ENCODE measurements at places on chromosomes 12 and 14.
A peak's percentile ranks its signal among the peaks of the same experiment; 100 is the strongest.

- no peak for DNase-seq
Measured at GRCh38 chr12:22408610-22409376, 74.3 kb upstream of the ST8SIA1 start.

- DNase-seq: no peak
Measured at GRCh38 chr14:38799671-38800070, 303.4 kb downstream of the SEC23A start.

DNA sequence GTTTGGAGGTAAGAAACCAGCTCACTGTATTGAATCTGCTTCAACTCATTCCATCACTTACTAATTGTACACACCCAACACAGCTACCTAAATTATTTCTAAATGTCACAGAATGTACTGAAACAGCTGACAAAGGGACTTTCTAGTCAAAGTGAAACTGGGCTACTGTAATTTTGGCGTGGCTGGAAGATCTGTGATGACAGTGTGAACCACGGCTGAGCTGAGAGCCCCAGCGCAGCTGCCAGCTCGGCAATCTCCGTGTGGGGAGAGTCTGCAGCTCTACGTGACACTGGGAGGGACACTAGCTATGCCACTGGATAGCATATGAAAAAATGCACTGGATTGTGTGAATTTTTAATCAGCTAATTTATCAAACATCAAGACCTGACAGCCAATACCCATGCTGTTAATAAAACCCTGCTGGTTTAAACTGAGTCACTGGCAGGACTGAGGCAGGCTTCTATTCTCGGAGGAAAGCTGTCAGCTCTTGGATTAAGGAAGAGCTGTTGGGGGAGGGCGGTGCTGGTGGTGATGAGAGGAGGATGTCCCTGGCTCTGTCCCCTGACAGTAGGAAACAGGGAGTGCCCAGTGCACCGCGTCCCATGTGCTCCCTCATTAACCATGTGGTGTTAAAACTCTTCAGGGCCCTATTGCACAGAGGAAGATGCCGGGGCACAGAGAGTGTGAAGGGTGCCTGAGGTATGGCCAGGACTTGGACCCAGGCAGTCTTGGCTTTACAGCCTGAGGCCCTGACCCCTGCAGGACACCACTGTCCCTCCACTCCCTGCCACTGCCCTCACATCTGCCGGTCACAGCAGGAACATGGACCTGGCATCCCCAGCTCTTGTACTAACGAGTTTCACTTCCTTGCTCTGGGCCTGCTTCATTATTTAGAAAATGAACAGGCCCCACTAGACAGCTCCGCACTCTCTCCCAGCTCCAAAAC, 13.3 kb downstream of the SLC15A4 start:
- DNase-seq: no peak

DNA sequence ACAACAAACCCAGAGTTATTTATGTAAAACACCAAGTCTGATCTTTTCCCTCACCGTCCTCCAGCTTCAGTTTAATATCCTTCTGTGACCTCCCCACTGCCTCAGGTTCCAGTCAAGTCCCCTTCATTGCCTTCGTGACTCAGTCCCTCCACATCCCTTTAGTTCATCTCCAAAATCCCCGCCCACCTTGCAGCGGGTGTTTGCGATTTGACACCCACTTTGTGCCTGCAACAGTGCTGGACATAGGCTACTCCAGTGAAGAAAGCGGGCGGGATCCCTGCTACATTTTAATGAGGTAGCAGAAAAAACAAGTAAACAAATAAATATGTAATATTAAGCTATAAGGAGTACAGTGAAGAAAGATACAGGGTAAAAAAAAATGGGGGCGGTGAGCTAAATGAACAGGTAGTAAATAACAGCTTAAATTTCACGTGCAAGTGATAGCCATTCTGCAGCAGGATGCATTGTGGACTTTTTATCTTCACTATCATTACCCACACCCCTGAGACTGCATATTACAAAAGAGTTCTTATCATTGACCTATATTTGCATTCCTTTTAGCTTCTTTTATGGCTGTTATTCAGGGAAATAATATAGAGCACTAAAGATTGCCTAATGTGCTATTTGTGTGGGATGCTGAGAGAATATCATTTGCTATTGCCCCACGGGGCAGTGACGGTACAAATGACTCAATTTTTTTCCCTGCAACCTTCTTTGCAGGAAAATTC, 222.8 kb upstream of the NUDT4 start:
- no peak for DNase-seq

- DNase-seq: peak; percentile 58
Measured at GRCh38 chr12:78886719-78887407, 22.3 kb downstream of the SYT1 start.

DNA sequence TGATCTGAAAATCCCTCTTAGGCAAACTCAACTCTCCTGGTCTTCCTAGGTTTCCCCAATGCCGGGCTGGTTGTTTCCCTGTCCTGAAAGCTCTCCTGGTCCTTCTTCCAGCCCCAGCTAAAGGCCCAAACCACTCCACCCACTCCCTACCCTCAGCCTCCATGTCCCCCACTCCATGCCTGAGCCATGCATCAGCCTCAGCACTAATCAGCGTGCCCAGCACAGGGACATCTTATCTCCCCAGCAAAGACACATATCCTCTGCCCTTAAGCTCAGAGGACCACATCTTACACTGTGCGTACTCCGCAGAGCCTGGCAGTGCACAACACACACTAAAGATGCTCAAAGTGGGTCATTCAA, 25.9 kb downstream of the ACTN1 start:
- DNase-seq: no peak

GRCh38 chr12:97323154-97323553, 139.4 kb upstream of the RMST start:
- no peak for DNase-seq

DNA sequence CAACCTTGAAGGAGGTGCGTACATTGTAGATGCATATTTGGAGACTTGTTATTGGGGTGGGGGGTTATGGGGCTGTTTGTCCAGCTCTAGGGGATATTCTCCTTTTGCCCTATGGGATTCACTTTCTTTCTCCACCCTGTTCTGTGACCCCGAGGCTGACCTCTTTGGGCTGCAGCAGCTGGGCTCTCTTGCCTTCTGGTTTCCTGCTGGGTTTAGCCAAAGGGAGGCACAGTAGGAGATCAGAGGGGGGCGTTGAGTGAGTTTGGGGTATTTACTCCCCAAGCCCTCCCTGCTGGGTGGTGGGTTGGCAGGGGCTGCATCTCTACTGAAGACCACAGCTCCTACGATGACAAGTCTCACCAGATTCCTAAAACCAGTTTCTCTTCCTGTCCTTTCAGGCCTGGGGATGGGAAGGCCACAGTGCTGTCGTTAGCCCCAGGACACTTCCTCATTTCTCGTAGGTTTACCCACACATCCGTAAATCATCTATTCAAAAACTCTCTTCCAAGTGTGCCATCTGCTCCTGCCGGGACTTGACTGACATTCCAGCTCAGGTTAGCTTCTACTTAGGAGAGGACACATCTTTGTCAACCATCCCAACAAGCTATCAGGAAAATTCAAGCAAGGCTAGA, 127.1 kb downstream of the TMEM30B start:
- no peak for DNase-seq

DNA sequence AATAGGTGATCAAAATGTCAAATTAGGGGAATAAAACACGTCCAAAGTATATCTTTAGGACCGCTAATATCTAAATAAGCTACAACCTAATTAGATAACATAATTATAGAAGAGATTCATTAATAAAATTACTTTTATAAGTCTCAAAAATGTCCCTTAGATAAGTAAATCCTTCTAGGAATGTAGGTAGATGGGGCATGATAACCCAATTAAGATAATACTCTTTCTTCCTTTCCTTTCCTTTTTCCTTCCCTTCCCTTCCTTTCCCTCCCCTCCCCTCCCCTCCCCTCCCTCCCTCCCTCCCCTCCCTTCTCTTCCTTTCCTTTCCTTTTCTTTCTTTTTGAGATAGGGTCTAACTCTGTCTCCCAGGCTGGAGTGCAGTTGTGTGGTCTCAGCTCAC, 11.0 kb upstream of the SLC2A3 start:
- no peak for DNase-seq

DNA sequence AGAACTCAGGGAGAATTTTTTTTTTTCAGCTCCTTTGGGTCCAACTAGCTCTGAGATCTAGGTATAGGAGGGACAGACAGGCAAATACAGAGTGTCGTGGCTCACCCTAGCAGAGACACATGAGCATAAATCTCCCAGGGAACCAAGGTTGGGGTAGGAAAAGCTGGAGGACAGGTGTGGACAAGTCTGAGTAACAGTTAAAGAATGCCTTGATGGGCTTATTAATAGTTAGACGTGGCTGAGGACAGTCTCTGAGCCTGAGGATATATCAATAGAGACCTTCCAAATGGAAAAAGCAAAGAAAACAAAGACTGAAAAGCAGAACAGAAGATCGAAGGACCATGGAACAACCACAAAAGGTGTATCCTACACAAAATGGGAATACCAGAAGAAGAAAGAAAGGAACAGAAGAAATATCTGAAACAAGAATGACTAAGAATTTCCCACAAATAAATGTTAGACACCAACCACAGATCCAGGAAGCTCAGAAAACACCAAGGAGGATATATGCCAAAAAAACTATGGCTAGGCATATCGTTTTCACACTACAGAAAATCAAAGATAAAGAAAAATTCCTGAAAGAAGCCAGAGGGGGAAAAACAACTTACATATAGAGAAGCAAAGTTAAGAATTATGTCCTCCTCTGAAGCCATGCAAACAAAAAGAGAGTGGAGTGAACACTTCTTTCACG, 80.9 kb downstream of the PTPRB start:
- DNase-seq: peak; percentile 59

GRCh38 chr14:47365233-47365632, 310.2 kb downstream of the MDGA2 start:
- DNase-seq: no peak

DNA sequence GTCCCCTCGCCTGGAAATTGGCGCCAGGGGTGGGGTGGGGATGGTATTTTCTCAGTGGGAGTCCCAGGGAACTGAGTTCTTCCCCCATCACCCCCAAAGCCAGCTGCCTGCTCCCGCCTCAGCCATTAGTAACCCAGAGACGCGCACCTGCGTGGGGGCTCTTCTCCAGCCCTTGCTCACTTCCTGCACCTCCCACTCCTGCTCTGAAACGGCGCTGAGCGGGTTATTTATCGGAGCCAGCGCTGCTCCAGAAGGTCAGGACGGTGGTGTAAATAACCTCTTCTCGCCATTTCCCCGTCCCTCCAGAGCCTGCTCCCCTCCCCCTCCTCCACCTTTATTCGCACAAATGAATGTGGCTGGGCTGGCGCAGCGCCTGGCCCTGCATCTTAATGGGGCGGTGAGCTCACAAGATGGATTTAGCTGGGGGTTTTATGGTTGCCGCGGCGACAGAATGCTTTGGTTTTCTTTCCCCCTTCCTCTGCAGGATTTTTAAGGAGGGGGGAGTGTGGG, 12.2 kb downstream of the GPR84 start:
- no peak for DNase-seq

GRCh38 chr14:53152184-53152886, 788 bp downstream of the DDHD1 start:
- peak; percentile 59 for DNase-seq

DNA sequence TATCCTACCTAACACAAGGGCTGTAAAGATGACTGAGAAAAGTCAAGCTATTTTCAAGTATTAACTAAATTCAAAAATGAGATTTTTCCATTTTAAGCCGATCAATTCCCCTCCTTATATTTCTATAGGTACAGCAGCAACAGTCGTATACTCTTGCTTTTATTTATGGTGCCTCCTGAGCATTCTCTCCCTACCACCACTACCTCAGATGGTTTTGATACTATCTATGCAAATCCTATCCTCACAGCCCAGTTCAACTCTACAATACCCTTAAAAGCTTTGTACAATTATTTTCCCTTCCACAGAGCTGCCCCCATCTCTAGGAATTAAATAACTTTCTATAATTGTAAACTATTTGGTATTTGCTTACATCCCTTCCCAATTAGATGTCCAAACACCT, 52.1 kb downstream of the GALC start:
- no peak for DNase-seq

- DNase-seq: no peak
Measured at GRCh38 chr12:24230061-24230701, 280.7 kb upstream of the SOX5 start.

GRCh38 chr14:87813686-87814085, 179.3 kb downstream of the GALC start:
- DNase-seq: no peak

DNA sequence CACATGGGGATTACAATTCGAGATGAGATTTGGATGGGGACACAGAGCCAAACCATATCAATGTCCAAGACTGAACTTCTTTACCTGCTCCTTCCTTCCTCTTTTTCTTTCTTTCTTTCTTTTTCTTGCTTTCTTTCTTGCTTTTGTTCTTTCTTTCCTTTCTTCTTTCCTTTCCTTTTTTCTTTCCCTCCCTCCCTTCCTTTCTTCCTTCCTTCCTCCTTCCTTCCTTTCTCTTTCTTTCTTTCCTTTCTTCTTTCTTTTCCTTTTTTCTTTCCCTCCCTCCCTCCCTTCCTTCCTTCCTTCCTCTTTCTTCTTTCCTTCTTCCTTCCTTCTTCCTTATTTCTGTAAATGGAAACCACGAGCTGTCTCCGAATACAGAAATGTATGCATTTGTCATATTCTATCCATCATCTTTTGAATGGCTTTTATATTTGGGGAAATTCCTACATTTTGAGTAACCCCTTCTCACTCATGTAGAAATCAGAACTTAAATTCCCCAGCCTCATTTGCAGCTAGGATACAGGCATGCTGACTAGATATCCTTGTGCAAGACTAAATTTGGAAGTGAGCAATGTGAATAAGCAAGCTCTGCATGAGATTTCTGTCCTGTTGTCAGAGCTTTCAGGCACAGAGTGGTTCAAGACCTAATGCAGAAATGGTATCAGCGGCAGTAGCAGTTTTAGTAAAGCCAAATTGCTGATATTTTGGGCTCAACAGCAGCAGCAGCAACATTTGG, 11.5 kb downstream of the GPR33 start:
- no peak for DNase-seq
